ENCODE measurements at places on chromosomes 12 and 14.

DNA sequence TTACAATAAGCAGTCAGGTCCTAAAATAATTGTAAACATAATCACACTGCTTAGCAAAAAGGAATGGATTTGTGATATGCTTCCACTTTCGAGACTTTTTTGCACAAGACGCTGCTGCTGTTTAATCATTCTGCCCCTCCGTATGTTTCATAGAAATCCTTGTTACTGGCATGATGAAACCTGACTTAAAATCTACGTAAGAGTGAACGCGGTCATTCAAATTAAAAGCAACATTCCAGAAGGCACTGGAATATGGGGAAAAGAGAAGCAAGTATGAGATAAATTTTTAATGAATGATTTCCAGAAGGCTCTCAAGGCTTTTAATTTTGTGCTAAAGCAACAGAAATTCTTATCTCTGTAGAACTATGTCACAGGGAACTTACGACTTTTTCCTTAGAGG is 1.1 kb downstream of the CNIH1 start:
- DNase-seq: no peak

- no peak for DNase-seq
These were observed 20.8 kb downstream of the SLC8B1 start for GRCh38 chr12:113314121-113314529.

DNA sequence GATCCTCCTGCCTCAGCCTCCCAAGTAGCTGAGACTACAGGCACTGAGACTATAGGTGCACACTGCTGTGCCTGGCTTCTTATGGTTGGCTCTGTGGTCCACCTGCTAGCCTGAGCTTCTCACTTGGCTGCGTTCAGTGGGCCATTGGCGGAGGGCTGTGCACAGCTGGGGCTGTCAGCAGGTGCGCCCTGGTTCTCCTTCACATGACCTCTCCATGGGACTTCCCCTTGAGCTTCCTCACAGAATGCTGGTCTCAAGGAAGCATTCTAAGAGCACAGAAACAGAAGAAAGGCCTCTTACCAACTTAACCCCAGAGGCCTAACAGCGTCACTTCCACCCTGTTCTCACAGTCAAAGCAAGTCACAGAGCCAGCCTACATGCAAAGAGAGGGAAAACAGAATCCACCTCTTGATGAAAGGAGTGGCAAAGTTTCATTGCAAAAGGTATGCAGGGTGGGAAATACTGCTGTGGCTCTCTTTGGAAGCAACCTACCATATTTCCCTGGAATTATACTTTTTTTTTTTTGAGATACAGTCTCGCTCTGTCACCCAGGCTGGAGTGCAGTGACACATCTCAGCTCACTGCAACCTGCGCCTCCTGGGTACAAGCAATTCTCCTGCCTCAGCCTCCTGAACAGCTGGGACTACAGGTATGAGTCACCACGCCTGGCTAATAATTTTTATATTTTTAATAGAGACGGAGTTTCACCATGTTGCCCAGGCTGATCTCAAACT is 9.3 kb downstream of the RILPL2 start:
- no peak for DNase-seq

- no peak for DNase-seq
These were observed 1.3 kb downstream of the BDKRB2 start for GRCh38 chr14:96205978-96206360.

- DNase-seq: no peak
These were observed 10.5 kb upstream of the PRMT5 start for GRCh38 chr14:22939684-22940083.

GRCh38 chr12:41795051-41795600 is 349.5 kb downstream of the GXYLT1 start:
- no peak for DNase-seq

- DNase-seq: peak; percentile 11
These were observed 105.0 kb upstream of the PRB2 start for GRCh38 chr12:11500188-11500860.

- DNase-seq: no peak
These were observed 135.2 kb downstream of the NUBPL start for GRCh38 chr14:31696378-31696777.

- no peak for DNase-seq
These were observed 39.4 kb downstream of the USP15 start for GRCh38 chr12:62299617-62300016.

- DNase-seq: no peak
These were observed 59.7 kb downstream of the SCFD1 start for GRCh38 chr14:30681752-30682355.

- no peak for DNase-seq
These were observed 73.2 kb downstream of the SPPL3 start for GRCh38 chr12:120830966-120831365.

- no peak for DNase-seq
These were observed 6.3 kb upstream of the RPAP3 start for GRCh38 chr12:47712171-47712570.

- DNase-seq: no peak
These were observed 60.6 kb downstream of the FBXL14 start for GRCh38 chr12:1533602-1534304.

- DNase-seq: no peak
These were observed 395 bp upstream of the BRI3BP start for GRCh38 chr12:124992874-124993625.

GRCh38 chr14:81224222-81224621 is 3.5 kb upstream of the GTF2A1 start:
- no peak for DNase-seq

DNA sequence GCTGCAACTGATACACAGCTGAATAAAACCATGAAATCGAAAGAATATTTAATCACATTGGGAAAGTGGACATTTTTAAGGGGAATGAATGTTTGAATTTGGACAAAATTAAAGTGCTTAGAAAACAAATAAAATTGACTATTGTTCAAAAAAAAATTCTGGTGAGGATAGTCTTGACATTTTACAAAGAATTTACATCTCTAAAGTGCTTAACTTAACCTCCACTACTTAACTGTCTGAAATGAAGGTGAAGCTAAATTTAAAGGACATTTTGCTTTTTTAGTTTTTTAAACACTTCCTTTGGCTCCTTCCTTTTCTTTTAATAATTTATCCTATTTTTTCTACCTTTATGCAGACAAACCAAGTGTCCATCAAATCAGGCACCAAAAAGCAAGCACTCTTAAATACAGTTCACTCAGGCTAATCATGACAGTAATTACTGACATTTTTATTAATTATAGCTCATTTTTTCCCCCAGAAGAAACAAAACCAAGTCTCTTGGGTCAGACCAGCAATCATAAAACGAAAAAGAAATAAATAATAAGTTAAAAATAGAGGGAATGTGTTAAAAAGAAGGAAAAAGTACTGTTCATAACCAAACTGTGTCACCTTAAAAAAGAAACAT is 5.7 kb upstream of the CCND2 start:
- DNase-seq: no peak

GRCh38 chr14:104390941-104391901 is 188.3 kb upstream of the C14orf180 start:
- no peak for DNase-seq

DNA sequence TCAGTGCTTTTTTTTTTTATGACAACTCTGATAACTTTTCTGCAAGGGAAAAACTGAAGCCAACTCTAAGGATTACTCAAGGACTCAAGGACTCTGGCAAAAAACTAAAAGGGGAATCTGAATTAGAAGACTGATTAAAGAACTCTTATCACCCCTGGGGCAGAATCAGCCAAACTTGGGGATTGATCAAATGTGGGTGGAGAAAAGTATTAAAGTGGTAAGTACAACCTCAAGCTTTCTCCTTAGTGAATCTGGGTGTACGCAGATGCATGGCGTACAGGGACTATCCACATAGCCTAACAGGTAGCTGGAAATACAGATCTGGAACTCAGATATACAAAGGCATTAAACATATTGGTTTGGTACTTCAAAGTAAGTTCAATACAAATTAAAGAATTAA is 7.3 kb downstream of the LIMA1 start:
- DNase-seq: no peak

All from pulmonary artery endothelial cell (primary cell).